ENCODE measurements at places on chromosomes 12 and 14. TPM values are rescaled to one million over a fixed set of nuclear protein-coding genes. Genes with fewer than 3 reads are reported as not detected.

GRCh38 chr14:76100236-76100635 lies 51.5 kb upstream of the GPATCH2L start:
- no peak for DNase-seq

GRCh38 chr12:12503384-12504078 lies 59.1 kb downstream of the DUSP16 start:
- DNase-seq, result no peak

- DNase-seq, result no peak
Observed at GRCh38 chr14:102194856-102195255, 55.2 kb downstream of the WDR20 start.

DNA sequence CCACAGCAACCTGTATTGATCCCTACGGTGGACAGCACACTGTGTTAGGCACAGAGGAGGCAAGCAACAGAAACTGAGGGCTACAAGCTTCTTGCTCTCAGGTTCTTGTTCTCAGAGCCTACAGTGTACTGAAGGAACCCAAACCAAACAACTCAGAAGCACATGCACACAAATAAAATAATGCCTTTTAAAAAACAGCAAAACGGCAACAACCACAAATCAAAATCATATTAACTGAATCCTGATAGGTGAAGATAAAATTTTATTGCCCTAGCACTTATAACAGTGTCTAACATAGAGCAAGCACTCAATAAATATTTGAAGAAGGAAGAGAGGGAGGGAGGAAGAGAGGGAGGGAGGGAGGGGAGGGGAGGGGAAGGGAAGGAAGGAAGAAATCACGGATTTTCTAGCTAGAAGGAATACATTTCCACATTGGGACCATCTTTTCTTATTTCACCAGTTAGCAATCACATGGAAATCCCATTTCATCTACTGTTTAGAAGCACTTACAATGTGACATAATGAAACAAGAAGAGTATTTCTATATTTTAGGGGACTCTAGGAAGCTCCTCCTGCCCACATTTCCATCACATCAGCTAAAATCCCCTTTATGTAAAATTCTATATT lies 27.2 kb downstream of the DMAC2L start:
- no peak for DNase-seq

DNA sequence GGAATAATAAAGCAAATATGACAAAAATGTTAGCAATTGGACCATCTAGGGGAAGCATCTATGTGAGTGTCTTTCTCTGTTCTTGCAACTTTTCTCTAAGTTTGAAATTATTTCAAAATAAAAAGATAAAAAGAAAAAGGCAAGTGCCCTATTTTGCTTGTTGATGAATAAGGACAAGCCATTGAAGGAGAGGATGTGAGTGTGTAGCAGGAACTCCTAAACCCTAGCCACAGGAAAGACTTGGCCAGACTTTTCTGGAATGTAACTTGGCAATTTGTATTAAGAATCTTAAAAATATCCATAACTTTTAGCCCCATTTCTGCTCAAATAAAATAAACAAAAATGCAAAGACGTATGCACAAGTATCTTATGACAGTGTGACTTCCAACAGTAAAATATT lies 279.4 kb downstream of the CACNA1C start:
- no peak for DNase-seq

CPNE6 gene
- 0.14 TPM for total RNA-seq

KRT83 gene
- not detected for total RNA-seq

C3AR1 gene
- 6.4 TPM for total RNA-seq

PPFIA2 gene
- 3.0 TPM for total RNA-seq

TAMALIN gene
- total RNA-seq, result 36.3 TPM

PPP1R1A gene
- 122 TPM for total RNA-seq

HCAR2 gene
- total RNA-seq, result not detected
